GM20000 (cell line): ENCODE measurements at places on chromosomes 1 and 21.

DNA sequence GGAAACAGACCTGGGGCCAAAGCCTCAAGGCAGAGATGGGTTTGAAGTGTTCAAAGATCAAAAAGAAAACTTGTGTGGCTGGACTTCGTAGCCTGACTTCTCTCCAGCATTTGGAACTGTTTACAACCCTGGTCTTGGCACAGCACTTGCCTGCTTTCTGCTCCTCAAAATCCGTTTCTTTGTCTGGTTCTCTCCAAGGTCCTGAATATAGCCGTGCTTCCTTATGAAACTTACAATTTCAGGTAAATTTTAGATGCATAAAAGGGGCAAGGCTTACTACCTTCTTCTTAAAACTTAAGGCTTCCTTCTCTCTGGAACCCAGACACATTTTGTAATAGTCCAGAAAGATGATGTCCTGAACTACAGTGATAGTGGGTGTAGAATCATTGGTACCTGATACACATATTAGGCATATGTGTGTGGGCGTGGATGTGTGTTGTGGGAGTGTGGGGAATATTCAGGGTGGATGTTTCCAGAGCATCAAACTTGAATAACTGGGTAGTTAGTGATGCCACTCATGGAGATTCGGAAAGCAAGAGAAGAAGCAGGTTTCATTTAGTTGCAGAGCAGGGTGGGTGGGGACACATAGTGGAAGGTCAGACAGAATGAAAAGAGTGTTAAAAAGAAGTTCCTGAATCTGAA lies 26.4 kb upstream of the FAM78B start:
- no peak for DNase-seq

GRCh38 chr1:86015375-86015774 lies 141.2 kb downstream of the COL24A1 start:
- no peak for DNase-seq

DNA sequence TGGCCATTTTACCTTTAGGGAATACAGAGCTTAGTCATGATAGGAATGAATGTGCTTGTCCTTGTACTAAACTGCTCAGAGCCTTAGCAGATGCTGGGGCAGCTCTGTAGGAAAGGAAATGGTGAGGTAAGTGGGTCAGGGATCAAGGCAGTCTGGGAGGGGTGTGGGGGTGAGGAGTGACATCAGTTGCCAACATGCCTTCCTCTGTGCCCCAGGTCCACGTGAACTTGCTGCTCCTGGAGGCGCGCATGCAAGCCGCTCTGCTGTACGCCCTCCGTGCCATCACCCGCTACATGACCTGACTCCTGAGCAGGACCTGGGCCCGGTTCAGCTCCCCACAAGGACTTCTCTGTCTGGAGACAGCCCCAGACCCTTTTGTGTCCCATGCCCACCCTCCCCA lies 21.2 kb downstream of the SESN2 start:
- DNase-seq, result no peak

DNA sequence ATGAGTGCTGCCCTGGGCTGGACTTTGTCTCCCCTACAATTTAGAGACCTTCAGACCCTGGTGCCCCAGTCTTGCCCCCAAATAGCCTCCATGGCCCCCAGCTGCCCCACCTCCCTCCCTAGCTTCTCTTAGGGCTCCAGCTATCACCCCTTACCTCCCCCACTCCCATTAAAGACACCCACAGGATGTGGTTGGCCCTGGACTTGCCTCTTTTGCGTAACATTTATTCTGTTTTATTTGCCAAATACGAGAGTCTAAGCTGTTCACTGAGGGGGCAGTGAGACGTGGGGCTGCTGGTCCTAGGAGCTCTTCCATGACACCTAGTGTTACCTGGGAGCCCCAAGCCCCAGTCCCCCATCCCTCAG lies 4.5 kb downstream of the ZC3H12A start:
- no peak for DNase-seq

- no peak for DNase-seq
Observed at GRCh38 chr1:47598357-47598756, 160.5 kb downstream of the FOXD2 start.

- no peak for DNase-seq
Observed at GRCh38 chr1:6168947-6169586, 11.1 kb downstream of the CHD5 start.

DNA sequence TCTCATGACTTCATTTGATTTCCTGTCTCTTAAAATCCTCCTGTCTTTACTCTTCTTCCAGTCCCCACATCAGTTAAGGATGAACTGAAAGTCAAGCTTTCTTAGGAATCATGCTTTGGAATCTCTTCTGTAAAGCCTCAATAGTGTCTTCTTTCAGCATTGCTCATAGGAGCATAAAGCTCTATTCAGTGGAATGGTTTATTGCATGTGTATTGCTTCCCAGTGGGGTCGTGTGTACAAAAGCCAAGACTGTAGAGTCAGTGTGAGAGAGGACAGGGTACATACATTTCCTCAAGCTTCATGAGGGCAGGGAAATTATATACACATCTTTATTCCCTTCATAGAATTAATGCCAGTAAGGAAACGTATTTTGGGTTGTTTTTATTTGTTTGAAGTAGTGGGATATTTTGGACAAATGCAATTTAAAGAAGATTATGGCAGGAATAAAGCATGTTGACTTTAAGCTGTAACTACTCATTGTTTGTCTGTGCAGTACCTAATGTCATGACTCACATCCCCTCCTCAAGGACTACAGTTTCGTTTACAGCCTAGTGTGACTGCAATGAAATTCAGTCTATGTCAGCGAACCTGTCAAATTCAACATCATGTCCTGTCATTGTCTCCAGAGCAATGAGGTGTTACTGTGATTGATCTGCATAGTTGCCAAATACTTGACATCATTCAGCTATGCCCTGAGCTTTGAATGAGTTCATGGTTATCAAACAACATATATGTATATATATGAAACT lies 2164.2 kb downstream of the NCAM2 start:
- no peak for DNase-seq

DNA sequence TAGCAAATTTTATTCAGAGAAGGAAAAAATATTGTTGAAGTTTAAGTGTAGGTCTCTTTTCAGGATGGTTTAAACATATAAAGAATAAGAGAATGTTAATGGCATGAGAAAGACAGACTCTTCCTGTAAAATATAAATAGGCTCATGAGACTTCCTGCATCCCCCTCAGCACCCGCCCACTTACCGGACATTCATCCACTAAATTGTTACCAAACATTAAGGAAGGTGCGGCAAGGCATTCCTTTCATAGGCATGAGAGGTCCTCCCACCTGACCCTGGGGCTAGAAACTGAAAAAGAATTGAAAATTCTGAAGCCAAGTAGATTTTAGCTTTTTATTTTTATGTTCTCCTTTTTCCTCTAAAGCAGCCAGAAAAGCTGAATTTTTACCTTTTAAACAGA lies 10.6 kb upstream of the USP1 start:
- no peak for DNase-seq

DNA sequence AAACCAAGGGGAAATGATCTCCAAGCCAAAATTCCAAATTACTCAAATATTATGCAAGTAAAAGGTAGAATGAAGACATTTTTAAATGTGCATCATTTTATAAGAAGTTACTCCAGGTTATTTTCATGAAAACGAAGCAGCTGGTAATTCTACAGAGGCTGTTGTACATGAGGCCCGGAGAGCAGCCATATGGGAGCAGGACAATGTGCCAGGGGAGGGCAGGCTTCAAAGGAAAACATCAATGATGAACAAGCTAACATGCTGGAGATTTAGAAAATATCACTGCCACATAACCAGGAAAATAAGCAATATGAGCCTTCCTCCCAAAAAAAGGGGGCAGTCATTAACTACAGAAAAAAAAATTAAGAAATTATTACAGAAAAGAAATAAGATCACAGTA lies 109.1 kb downstream of the TIAM1 start:
- no peak for DNase-seq

GRCh38 chr1:98704474-98704873 lies 43.0 kb downstream of the SNX7 start:
- no peak for DNase-seq

DNA sequence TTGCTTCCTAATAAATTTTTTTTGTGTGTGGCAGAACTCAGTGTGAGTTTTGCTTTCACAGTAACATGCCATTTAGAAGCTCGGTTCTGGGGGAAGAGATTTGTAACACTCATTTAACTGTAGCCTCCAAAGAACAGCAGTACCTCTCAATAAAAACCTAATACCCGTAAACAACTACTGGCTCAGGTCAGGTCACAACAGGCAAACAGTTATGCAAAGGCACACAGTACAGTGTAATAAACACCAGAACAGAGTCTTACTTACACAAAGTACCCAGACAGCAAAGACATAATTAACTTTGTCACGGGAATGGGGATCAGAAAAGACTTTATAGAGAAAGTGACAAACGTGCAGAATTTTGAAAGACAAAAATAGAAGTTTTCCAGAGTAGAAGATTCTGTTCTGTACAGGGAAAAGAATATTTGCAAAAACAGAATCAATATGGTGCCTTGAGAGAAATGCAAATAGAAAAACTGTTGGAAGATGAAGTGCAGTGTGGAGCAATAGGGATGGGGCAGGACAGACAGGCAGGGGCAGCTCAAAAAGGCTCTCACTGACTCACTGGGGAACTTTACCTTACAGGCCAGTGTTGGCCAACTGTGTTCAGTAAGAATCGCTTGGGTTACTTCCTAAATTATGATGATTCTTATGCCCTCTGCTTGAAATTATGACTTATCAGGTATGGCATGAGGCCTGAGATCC lies 38.8 kb downstream of the EGLN1 start:
- no peak for DNase-seq

GRCh38 chr1:27770293-27770830 lies 2.7 kb upstream of the STX12 start:
- no peak for DNase-seq

DNA sequence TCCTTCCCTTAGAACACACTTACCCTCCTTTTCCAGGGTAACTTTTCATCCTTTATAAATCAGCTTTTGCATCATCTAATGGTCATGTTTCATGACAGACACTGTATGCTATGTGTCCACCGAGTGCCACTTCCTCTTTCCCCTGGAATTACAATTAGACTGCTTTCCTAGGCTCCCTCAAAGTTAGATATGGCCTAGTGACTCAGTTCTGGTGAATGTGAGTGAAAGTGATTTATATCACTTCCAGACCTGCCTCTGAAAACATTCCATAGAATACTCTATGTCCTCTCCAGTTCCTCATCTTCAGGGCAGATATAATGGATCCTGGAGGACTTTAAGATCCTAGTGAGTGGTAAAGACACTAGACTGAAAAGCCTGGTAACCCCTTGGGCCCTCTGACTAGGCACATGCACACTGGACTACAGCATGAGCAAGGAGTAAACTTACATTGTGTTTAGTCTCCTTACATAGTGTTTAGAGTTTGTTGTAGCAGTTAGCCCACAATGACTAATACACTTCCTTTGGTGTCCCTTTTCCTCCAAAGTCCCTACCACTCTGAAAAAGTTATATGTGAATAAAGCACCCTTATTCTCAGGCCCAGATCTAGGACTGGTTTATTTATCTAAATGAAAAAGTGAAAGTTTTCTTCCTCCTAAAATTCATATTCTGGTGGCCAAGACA lies 59.3 kb downstream of the GPR88 start:
- no peak for DNase-seq

GRCh38 chr1:160746836-160747500 lies 7.9 kb downstream of the SLAMF7 start:
- DNase-seq, result no peak

DNA sequence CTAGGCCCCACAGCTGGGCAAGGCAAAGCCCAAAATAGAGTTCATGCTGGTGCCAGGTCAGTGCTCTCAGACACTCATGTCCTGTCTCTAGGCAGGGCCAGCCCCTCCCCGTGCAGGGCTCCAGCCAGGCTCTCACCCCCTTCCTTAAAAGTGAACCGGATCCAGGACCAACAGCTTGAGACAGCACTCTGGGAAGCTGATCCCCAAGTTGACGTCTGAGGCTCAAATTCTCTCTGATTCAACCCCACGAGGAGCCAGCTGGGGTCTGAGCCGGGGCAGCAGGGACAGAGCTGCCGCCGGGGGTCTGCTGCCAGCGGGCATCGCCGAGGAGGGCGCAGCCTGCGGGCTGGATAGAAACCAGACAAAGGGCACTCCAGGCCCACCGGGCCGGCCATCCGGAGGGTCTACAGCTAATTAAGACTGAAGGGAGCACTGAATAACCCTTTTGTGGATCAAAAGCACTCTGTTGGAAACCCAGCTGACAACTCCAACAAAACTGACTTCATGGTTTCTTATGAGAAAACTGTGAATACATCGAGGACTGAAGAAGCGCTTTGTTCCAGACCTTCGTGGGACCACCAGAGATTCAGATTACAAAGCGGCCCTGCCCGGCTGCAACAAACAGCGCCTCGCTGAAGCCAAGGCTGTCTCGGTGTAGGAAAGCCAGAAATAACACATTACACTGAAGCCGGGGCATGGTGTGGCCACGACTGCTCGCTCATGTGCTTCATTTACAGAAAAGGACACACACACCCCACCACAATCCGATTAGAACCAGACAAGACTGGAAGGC lies 95.8 kb downstream of the PSMG1 start:
- no peak for DNase-seq

GRCh38 chr1:240946926-240947325 lies 335.0 kb upstream of the GREM2 start:
- peak; percentile 27 for DNase-seq

GRCh38 chr1:197391303-197392226 lies 123.5 kb downstream of the CRB1 start:
- no peak for DNase-seq

DNA sequence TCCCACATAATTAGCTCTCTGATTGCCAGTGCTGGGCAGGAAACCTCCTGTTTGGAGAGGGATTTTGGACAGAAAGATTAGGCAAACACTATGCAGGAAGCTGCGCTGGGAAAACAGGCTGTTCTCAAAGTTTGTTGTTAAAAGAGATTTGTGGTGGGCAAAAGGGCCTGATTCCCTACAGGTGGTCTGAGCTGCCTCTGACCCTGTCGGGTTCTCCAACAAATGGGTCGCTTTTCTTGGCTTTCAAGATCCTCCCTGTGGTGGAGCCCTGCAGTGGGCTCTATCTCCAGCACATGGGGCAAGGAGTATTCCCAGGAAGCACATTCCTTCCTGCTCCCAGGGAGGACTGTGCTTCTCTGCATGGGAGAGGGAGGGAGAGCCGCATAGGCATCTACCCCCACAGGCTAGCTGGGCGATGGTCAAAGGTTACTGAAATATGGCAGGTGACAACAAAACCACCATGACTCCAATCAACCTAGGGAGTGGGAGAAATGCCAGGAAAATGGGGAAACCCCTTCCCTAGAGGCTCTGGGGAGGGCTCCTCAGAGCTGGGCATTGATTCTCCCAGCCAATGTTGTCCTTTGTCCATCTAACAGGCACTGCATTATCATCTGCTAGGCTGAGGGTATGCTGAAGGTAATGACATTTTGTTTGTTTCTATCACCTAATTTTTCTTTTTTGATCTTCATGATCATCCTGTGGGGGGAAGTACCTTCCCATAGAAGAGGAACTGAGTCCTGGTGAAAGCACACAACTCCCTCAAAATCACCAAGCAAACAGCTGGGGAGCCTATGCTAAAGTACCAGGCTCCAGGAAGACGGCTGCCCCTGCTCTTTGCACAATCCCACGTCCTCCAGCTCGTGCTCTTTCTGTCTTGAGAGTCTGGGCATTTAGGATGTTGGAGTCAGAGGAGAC lies 85.3 kb downstream of the PLXNA2 start:
- no peak for DNase-seq

DNA sequence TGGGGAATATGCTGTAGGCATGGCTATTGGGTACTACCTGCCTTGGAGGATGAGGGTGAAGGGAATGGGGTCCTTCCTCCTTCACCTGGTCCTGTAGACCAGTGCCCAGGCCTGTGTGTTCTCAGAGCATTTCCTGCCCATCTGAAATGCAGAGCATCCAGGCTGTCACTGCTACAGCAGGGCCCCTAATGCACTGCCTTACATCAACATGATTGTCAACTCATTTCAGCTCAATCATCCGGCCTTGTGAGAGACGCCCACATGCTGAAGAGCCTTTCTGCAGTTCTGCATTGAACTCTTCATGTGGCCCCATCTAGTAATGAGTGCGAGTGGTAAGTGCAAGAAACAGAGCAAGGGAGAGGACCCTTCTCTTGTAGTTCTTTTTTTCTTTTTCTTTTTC lies 39.8 kb upstream of the SRP9 start:
- no peak for DNase-seq
